Cardiac ventricle fibroblast (primary cell): ENCODE measurements at places on chromosomes 1 and 21. TPM values are rescaled to one million over a fixed set of nuclear protein-coding genes. Genes with fewer than 3 reads are reported as not detected.

The OR14K1 gene
- total RNA-seq = not detected in 2 replicates

The LGR6 gene
- total RNA-seq = not detected in 2 replicates

The ZNF697 gene
- 6.4 and 8.0 TPM in 2 replicates for total RNA-seq

The REN gene
- not detected in 2 replicates for total RNA-seq

The TMPRSS15 gene
- total RNA-seq = not detected in 2 replicates

The E2F2 gene
- 0.06 and 0.15 TPM in 2 replicates for total RNA-seq

The RGS1 gene
- total RNA-seq = not detected in 2 replicates

The ZFP69 gene
- 2.7 and 2.8 TPM in 2 replicates for total RNA-seq

The SZT2 gene
- total RNA-seq = 14.7 and 17.2 TPM in 2 replicates

The CD1B gene
- total RNA-seq = not detected in 2 replicates

The RGS21 gene
- not detected in 2 replicates for total RNA-seq

The CELSR2 gene
- total RNA-seq = 0.34 and 0.44 TPM in 2 replicates

The TMEM81 gene
- 0.50 and 0.88 TPM in 2 replicates for total RNA-seq

The TRIM67 gene
- total RNA-seq = 0.06 and 0.15 TPM in 2 replicates

The KRTAP21-2 gene
- total RNA-seq = not detected in 2 replicates

The S100A2 gene
- 0.24 and 1.9 TPM in 2 replicates for total RNA-seq

The CSF3R gene
- not detected in 2 replicates for total RNA-seq

The TCHH gene
- total RNA-seq = 0.06 TPM in 1 of 2 replicates, not detected in the other

The ACOT11 gene
- total RNA-seq = 0.69 and 1.5 TPM in 2 replicates

The CLCA1 gene
- total RNA-seq = not detected in 2 replicates

The LAX1 gene
- not detected in 2 replicates for total RNA-seq

The WDR64 gene
- total RNA-seq = not detected in 2 replicates

The ARHGEF16 gene
- total RNA-seq = not detected in 2 replicates

The C8B gene
- not detected in 2 replicates for total RNA-seq

The ATP1A2 gene
- 1.4 and 1.8 TPM in 2 replicates for total RNA-seq

The UMODL1 gene
- not detected in 2 replicates for total RNA-seq

The CBS gene
- 17.2 and 22.6 TPM in 2 replicates for total RNA-seq

The SERINC2 gene
- total RNA-seq = 0.68 and 3.7 TPM in 2 replicates

The PBX1 gene
- 37.5 and 39.5 TPM in 2 replicates for total RNA-seq

The RPTN gene
- total RNA-seq = not detected in 2 replicates
